Heart right ventricle (tissue), 16 donors: ENCODE measurements at places on chromosomes 7 and 10.

- no peak for DNase-seq
Observed at GRCh38 chr10:45432700-45433472, 58.9 kb downstream of the ALOX5 start.

GRCh38 chr7:127891144-127891543 lies 140.1 kb downstream of the LRRC4 start:
- DNase-seq: no peak

GRCh38 chr7:80791509-80791929 lies 127.3 kb downstream of the SEMA3C start:
- no peak for DNase-seq

GRCh38 chr7:50346545-50347497 lies 42.3 kb downstream of the IKZF1 start:
- no peak for DNase-seq

- DNase-seq: peak; percentile 10
Observed at GRCh38 chr7:129824291-129825208, 128.2 kb downstream of the UBE2H start.

- no peak for DNase-seq
Observed at GRCh38 chr10:25952857-25953256, 18.8 kb downstream of the MYO3A start.
